ENCODE measurements at places on chromosomes 7 and 10.

GRCh38 chr7:30970594-30971094 is 6.9 kb downstream of the GHRHR start:
- no peak for DNase-seq

DNA sequence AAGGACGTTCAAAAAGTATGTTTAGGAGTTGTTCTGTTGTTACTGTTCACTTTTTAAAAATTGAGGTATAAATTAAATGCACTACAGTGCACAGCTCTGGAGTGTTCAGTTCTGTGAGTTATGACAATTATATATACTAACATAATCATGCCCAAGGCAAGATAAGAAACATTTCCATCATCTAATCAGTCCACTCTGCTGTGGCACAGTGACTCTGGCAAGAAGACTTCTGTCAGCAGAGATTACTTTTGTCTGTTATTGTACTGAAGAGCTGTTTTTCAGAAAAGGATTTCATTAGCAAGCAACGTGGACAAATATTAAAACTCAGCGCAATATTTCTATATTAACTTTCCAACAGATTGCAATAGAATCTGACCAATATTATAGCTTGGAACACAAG is 32.0 kb downstream of the ICA1 start:
- DNase-seq, result no peak

DNA sequence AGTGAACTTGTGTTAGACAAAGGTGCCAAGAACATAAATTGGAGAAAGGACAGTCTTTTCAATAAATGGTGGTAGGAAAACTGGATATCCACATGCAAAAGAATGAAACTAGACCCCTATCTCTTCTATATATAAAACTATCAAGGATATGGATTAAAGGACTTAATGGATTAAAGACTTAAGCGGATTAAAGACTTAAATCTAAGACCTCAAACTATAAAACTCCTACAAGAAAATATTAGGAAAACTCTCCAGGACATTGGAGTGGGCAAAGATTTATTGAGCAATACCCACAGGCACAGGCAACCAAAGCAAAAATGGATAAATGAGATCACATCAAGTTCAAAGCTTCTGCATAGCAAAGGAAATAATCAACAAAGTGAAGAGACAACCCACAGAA is 242.9 kb upstream of the MEOX2 start:
- no peak for DNase-seq

DNA sequence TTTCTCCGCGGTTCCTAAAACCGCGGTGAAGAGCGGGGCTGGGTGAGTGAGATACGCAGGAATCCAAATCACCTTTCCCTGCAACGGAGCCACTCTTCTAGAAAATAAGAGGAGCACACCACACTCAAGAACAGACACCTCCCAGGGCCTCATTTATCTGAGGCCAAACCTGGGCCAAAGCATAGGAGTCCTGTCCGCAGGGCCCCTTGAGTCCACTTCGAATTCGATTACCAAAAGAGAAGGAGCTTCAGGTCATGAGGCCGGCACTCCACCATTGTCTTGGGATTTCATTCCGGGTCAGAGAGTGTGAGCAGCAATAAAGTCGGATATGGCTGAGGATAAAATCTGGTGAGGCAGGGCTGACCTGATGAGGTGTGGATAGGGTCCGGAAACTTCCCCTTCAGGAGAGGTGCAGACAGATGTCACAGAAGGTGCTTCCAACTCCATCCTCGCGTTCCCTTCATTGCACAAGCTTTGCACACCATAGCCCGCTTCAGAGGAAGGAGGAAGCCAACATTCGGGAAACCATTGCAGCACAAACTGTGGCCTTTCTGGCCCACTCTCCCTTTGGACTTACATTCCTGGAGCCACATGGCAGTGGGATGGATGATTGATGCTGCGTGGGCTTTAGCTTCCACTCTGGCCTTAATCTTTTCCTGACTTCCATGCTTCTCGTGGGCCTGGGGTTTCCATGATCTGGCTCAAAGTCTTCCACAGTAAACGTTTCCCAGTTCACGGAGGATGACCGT is 27.2 kb upstream of the ZNF273 start:
- DNase-seq, result no peak

DNA sequence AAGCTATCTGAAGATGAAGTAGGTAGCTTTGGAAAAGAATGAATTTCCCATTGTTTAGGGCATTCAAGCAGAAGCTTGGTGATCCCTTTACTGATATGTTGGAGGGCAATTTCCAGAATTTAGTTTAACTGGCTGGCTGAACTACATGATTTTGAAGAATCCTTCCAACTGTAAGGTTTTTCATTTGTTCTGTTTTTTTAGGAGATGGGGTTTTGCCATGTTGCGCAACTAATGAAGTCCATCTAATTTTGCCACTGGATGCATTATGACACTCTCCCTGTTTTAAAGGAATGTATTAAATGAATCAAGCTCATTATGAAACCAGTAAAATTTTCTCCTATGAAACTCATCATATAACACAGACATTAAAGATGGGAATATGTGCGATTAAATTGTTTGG is 6.1 kb upstream of the DDX50 start:
- no peak for DNase-seq

GRCh38 chr10:71323407-71323806 is 4.3 kb downstream of the SLC29A3 start:
- DNase-seq, result no peak

- DNase-seq, result no peak
Measured at GRCh38 chr10:130351466-130352290, 215.5 kb downstream of the GLRX3 start.

- DNase-seq, result no peak
Measured at GRCh38 chr10:35942057-35942456, 300.0 kb upstream of the FZD8 start.

DNA sequence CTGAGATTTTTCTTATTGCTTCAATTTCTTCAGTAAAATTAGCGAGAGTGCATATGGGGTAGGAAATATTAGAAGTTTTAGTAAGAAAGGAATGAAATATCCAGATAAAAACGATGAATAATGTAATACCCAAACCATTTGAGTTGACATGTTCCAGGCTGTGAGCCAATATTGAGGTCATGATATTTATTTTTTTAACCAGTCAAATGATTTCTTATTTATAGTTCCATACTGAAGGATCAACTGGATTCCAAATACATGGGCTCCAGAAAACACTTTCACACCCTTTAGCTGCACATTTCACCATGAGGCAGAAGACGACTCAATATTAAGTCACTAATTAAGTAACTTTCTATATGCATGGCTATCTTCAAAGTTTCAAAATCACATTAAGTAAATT is 312.5 kb downstream of the PPP1R3A start:
- no peak for DNase-seq

DNA sequence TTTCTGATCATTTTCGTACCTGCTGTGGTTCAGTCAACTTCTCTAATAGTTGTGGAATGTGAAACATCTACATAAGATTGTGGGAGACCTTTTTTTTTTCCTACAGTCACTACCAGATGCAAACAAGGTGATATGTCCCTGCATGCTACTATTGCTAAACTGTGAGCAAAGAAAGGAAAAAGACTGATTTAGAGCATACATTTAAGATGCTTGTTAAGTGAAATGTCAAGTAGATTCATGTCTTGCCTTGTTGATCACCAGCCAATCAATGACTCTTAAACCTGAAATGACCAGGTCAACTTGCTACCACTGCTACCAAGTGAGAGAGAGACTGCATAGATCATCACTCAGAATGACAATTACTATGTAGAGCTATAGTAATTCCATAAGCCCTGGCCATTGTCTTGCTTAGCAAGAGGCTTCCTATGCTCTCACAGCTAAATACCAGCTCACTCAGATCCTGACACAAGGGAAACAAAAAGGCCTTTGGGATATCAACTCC is 84.3 kb upstream of the SKAP2 start:
- DNase-seq, result no peak

DNA sequence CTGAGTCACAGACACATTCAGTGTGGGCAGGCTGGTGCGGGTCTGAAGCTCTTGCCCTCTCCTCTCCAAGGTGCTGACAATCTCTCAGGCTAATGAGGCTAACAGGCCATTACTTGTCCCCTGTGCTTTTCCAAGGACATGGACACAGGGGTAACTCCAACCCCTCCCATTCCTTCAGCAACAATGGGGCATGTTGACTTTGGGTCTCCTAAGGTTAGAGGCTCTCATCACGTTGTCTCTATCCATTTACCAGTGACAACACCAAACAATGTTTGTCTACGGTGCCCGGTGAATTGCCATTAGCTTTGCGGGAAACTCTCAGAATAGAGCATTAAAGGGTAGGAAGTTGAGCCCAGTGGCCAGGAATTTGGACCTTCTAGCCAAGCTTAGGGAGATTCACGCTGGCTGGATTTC is 101.6 kb upstream of the TNS3 start:
- DNase-seq, result no peak

DNA sequence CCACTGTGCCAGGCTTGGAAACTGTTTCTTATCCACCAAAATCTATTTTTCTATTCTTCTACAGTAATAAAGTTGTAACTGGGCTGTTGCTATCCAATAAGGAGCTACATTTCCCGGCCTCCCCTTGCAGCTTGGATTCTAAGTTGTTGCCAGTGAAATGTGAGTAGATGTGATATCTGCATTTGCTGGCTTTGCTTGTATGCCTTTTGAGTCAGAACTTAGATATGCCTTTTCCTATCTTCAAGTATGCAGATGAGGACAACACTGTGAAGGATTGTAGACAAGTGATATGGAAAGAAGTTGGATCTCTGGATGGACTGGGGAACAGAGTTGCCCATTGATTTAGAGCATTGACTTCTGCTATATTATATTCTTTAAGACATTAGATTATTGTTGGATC is 236.9 kb downstream of the REEP3 start:
- no peak for DNase-seq

- no peak for DNase-seq
Measured at GRCh38 chr7:143362131-143363015, at the start of gene FAM131B. Gene FAM131B, minus strand, starts transcription at chr7:143362713. Its CDS starts 110 bp downstream, at chr7:143362603.

- DNase-seq, result no peak
Measured at GRCh38 chr10:131532745-131533341, 221.3 kb upstream of the TCERG1L start.
